ENCODE measurements at places on chromosomes 3 and 15.

GRCh38 chr3:11900824-11901223 lies 54.1 kb upstream of the TAMM41 start:
- no peak for DNase-seq

- peak; percentile 20 for DNase-seq
Measured at GRCh38 chr3:23396746-23397145, 193.6 kb downstream of the UBE2E2 start.

- peak; percentile 28 for DNase-seq
Measured at GRCh38 chr3:58272891-58273290, 33.2 kb upstream of the RPP14 start.

- DNase-seq = peak; percentile 38
Measured at GRCh38 chr15:94671858-94672532, 440.6 kb downstream of the MCTP2 start.

- DNase-seq = no peak
Measured at GRCh38 chr3:64019271-64019670, 4.0 kb downstream of the PSMD6 start.

- DNase-seq = no peak
Measured at GRCh38 chr15:28097656-28098359, 1.3 kb downstream of the OCA2 start.

- no peak for DNase-seq
Measured at GRCh38 chr15:67296684-67297083, 42.1 kb downstream of the IQCH start.

DNA sequence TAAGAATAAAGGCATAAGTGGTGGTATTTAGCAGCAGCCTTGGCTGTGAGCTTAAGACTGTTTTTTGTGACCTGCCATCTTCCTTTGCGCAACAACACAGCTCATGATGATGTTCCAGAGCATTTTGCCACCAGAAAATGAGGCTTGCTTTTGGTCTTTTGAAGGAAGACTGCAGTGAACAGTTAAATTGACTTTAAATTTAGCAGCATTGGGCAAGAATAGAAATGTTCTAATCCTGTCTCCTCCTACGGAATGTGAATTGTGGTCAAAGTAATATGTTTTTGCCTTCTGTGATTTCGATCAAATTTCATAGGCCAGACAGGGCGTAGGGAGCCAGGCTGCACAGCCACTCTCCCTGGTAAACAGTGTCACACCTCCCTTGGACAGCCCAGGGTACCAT lies 460.7 kb upstream of the RASGRP1 start:
- peak; percentile 13 for DNase-seq

DNA sequence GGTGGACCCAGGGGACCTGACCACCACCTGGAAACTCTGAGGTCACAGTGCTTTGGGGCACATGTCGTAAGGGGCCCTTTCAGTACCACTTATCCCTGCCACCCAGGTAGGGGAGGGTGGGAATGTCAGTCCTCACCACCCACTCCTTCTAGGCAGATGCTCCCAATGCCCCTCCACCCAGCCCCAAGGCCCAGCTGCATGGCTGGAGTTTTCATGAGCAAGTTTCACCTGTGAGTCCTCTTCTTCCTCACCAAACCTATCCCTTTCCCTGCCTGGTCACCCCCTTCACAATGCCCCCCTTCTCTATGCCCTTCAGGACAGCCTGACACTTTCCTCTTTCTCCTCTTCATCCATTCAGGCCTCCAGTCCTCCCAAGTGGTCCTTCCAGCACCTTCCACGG lies 9.8 kb downstream of the FAM174B start:
- no peak for DNase-seq

DNA sequence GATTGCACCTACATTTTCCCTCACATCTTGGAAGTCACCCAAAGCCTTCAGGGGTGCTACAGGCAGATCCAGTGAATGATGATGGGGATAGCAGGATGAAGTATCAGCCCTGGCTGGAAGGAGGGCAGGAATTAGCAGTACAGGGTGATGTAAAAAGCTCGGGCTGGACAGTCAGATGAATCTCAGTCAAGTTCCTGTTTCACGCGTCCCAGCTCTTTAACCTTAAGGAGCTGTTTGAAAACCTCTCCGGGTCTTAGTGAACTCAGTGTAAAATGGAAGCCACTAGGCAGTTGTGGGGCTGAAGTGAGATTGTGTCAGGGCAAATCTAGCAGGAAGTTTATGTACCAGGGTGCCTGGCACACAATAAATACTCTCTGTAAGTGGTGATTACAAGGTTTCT lies 166.4 kb upstream of the PROK2 start:
- no peak for DNase-seq

DNA sequence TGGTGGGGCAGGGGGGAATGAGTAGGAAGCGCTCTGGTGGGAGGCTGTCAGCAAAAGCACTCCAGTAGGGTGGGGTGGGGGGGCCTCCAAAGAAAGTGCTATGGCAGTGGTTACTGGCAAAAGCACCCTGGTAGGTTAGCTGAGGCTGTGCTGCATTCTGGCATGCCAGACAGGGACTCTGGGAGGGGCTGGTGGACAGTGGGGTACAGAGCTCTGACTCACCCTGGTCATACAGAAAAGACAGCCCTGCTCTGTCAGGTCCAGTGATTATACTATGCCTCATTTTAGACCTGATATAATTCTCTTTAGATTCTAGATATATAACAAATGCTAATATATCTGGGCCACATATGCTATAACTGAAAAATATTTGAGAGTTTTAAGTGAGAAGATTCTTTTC lies 82.8 kb upstream of the CPNE4 start:
- DNase-seq = no peak

GRCh38 chr15:65060641-65061397 lies 7.0 kb downstream of the RASL12 start:
- no peak for DNase-seq

DNA sequence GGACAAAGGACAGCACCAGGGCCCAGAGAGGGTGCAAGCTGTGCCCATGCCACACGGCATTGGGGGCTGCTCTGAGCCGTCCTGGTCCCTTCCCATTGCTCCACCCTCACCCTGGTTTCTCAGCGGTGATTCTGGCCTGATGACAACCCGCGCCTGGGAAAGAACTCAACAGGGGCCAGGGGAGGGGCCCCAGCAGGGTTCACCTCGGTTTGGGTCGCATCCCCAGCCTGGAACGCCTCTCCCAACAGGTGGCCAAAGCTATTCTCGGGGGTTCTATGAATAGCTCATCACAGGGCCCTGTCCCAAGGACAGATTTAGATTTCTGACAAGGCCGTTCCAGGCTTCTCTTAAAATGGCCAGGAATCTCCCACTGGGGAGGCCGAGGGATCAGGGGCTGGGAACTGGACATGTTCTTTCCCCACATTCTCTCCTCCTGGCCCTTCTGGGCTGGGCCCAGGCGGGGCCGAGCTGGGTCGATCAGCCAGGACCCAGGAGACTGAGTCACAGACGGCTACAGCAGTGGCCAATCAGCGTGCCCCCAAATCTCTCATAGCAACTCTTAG lies 17.9 kb downstream of the GRIP2 start:
- no peak for DNase-seq

All from fibroblast of pulmonary artery (primary cell).